ENCODE measurements at places on chromosomes 2 and 18.
A peak's percentile ranks its signal among the peaks of the same experiment; 100 is the strongest.

DNA sequence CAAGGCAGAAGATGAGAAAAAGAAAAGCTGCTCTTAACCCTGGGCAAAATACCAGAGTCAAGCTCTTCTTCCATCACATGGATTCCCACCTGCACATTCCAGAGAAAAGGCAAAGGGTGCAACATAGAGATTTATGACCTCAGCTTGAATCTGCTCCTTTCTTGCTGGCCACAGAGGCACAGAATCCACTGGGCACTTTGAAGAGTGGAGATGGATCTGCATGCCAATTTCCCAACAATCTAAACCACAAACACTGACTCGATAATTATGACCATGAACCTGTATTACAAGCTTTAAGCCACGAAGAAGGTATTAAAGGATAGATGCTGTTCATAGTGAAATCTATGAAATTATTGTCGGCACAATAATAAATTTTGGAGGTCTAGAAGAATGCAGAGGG is 237.3 kb downstream of the PID1 start:
- DNase-seq = no peak

DNA sequence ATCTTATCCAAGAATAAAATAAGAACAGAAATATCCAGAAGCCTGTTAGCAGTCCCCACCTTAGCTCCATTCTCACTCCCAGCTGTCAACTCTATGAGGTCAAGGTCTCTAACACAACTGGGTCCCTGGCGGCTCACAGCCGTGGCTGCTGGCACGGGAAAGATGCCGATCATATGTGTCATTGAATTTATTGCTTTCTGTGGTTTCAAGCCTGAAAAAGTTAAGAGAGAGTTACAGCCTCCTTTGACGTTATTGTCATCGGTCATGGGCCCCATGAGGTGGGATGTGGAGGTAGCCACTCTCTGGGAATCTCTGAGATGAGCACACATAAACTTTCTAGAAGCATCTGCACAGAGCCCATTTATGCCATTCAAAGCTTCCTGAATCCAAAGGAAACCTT is 28.7 kb upstream of the CABLES1 start:
- DNase-seq = peak; percentile 65

- DNase-seq = no peak
These were observed 55.1 kb downstream of the TNS1 start for GRCh38 chr2:217947383-217948350.

GRCh38 chr18:35581898-35582641 is 530 bp downstream of the GALNT1 start:
- peak; percentile 47 for DNase-seq

DNA sequence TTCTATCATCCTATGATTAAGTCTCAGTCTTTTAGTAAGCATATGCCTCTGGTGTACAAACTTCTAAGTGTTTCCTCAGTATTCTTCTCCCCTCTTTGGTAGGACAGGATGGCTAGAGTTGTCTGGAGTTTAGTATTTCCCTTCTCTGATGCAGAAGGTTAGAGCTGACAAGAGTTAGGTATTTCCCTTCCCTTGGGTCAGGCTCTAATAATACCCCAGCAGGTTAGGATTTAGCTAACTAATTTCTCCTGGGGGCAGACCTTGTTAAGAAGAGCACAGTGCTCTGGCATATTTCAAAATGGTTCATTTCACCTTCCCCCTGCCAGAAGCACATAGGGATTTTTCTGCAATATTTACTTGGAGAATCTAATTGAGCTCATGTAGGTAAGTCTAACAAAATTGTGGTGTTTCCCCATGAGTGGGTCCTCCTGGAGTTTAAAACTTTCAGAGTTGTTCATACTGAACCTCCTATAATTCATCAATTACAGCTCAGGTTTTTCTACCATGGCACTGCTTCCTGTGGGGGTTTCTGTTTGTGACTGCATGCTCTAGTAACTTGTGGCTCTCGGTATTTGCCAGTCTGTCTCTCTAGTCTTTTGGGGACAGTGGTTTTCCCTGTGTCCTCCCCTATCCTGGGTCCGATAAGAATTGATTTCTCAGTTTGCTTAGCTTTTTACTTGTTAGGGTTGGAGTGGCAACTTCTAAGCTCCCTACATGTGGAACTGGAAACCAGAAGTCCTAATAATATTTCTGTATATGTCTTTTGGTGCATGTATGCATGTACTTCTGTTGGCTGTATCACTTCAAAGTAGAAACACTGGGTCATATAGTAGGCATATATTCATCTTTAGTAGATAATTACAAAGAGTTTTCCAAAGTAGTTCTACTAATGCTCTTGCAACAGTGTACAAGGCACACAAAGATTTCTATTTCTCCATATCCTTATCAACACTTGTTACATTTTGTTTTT is 77.7 kb downstream of the GDF7 start:
- DNase-seq = no peak

DNA sequence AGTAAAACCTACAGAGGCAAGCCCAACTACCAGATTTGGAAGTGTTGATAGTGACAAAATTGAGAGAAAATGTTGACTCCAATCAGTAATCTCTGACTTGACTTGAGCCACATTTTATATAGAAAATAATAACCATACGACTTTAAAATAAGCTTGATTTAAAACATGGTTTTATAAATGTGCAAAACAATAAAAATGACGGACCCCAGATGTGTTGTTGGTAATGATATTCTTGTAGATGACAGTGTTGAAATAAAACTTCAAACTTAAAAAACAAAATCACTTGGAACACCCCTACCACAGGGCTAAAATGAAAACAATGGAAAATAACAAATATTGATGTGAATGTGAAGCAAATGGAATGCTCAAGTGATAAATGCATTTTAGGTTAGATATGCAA is 188.1 kb downstream of the SRBD1 start:
- no peak for DNase-seq

GRCh38 chr18:21064347-21064746 is 47.3 kb downstream of the ROCK1 start:
- DNase-seq = no peak

GRCh38 chr18:44945888-44946401 is 265.3 kb downstream of the SETBP1 start:
- DNase-seq = no peak

- DNase-seq = no peak
These were observed 97.6 kb upstream of the CABLES1 start for GRCh38 chr18:23037646-23038045.

- DNase-seq = peak; percentile 12
These were observed 23.4 kb downstream of the SNTG2 start for GRCh38 chr2:974054-974453.

- no peak for DNase-seq
These were observed 69.4 kb upstream of the ZNF397 start for GRCh38 chr18:35171315-35171987.

DNA sequence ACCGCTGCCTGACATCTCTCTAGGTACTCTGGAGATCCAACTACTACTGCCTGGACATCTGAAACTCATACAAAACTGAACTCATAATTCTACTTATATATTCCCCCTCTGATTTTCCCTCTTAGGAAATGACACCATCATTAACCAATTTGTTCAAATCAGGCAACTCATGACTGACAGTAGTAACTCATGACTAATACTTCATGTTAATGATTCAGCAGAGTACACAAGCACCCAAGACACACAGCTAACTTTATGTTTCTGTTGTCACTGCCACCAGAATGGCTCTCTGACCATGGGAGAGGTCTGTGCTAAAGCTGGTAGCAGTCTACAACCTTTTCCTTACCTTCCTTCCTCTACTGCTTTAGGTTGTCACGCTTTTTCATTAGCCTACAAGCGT is 91.1 kb downstream of the ITSN2 start:
- no peak for DNase-seq

GRCh38 chr2:209368914-209369313 is 54.9 kb upstream of the MAP2 start:
- DNase-seq = no peak

DNA sequence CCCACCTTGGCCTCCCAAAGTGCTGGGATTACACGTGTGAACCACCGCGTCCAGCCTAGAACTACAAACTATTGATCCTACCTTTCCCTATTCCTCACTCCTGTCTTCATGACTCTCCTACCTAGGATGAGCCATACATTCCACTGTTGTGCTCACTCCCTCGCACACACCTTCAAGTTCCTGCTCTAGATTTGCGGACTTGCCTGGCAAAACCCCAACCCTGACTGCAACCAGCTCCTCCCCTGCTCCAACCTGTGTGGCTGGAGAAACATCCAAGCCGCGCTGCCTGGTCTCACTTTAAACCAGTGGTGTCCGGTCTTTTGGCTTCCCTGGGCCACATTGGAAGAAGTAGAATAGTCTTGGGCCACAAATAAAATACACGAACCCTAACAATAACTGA is 5.0 kb upstream of the DNPEP start:
- no peak for DNase-seq

GRCh38 chr2:73176205-73176880 is 26.0 kb upstream of the NOTO start:
- DNase-seq = peak; percentile 29

- no peak for DNase-seq
These were observed 275.1 kb upstream of the STON1 start for GRCh38 chr2:48254839-48255238.

GRCh38 chr2:238370094-238370822 is 49.9 kb downstream of the TRAF3IP1 start:
- DNase-seq = no peak

- DNase-seq = no peak
These were observed 91.7 kb upstream of the LRRTM1 start for GRCh38 chr2:80396276-80396675.

DNA sequence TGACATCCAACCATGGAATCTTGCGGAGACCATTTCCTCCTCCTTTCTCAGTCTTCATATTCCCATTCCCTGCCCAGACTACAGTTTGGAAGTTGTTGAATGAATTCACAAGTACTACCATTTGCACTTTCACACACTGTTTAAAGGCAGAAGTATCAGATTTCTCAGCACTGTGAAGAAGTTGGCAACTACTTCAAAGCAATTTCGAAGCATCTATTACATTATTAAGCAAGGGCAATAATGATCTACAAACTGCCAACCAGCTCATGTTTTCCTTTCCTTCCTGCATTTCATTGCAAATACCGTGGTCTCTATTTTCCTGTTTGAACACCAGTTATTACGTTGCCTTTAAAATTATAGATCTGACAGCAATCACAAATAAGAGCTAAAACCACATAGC is 105.5 kb downstream of the IRS1 start:
- no peak for DNase-seq

DNA sequence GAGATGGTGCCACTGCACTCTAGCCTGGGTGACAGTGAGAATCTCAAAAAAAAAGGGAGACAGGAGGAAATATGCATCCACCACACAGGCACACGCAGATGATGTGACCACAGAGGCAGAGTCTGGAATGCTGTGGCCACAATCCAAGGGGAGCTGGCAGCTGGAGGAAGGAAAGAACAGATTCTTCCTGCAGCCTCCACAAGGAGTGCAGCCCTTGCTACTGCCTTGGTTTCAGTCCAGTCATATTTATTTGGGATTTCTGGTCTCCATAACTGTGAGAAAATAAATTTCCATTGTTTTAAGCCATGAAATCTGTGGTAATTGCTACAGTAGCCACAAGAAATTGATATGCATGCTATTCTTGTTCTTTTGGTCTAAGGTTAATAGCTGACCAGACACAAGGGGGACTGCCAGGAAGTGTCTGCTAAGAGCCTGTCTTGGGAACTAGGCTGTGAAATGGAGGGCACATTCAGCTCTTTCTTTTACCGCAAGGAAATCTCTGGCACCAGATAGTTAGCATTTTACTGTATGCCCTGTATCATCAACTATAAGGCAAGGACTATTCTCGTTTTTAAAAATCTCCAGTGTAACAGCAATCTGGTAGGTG is 133.1 kb upstream of the SEC11C start:
- DNase-seq = no peak

GRCh38 chr2:132849118-132849517 is 179.1 kb upstream of the LYPD1 start:
- no peak for DNase-seq

GRCh38 chr18:64244571-64244970 is 95.7 kb upstream of the LINC00305 start:
- peak; percentile 9 for DNase-seq

GRCh38 chr2:234678711-234679110 is 181.8 kb upstream of the ARL4C start:
- no peak for DNase-seq

DNA sequence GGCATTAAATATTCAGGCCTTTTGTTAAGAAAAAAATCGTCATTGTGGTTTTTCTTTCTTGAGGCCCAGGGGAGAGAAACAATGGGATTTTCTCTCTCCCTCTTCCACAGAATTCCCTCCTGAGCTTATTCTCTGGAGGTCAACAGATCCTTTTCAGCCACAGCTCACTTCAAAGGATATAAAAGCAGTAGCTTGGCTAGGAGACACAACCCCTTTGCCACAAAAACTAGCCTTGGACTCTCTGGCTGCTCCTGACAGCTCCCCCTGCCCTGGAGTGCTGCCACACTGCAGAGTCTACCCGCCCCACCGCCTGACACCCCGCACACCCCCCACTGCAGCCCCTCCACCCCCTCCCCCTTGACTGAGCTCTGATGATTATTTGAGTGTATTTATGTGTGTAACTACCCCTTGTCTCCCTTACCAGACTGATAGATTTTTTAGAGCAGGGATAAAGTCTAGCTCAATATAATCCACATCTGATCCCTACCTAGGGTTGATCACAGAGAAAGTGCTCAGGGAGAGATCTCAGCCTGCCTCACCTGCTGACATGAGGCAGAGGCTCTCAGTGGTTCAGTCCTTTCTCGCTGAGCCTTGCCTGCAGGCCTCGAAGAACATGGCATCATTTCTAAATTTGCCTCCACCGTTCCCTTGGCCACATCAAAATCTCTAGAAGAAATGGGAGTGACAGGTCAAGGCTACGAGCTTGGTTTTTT is 132.2 kb upstream of the SP5 start:
- DNase-seq = no peak

DNA sequence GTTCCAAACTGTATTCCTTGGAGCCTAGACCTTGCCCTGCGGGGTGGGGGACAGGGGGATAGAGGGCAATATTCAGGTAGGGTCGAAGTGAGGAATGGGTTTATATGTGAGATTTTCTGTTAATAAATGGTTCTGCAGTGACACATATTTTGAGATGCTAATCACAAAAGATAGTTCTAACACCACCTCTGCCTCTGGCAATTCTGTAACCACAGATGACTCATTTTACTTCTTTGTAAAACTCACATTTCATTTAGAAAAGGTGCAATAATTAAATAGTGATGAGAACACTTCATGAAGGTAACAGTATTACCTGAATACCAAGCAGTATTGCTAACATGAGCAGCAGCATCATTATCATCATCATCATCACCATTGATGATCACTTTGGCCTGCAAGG is 306.6 kb downstream of the SUCLG1 start:
- DNase-seq = no peak

GRCh38 chr2:73762571-73762970 is 17.3 kb downstream of the DUSP11 start:
- DNase-seq = no peak

- no peak for DNase-seq
These were observed 1200.9 kb downstream of the DSC3 start for GRCh38 chr18:29841631-29842030.

GRCh38 chr2:107136733-107137132 is 250.8 kb upstream of the ST6GAL2 start:
- no peak for DNase-seq

- DNase-seq = no peak
These were observed 12.4 kb upstream of the NBEAL1 start for GRCh38 chr2:203002054-203002821.

- no peak for DNase-seq
These were observed 280.9 kb downstream of the PTPRM start for GRCh38 chr18:7848054-7848412.

- DNase-seq = no peak
These were observed 32.4 kb downstream of the FIGN start for GRCh38 chr2:163703386-163703785.

Data from NB4 (cell line).